ENCODE measurements at places on chromosomes 2 and 18. TPM values are rescaled to one million over a fixed set of nuclear protein-coding genes. Genes with fewer than 3 reads are reported as not detected.

Gene SKOR2
- total RNA-seq: not detected

Gene WDR54
- 2.3 TPM for total RNA-seq

GRCh38 chr2:200964498-200964897 is 1.0 kb upstream of the ORC2 start:
- no peak for DNase-seq
- peak overlapping the region; percentile 91 for H3K27ac ChIP-seq
- no peaks in the 10 kb centered on the region for H3K36me3 ChIP-seq
- no peaks in the 10 kb centered on the region for H3K27me3 ChIP-seq
- peaks cover 53% of the 10 kb centered on the region for H3K4me1 ChIP-seq

GRCh38 chr2:37325625-37326071 is 1.0 kb upstream of the PRKD3 start:
- no peaks in the 10 kb centered on the region for H3K36me3 ChIP-seq
- H3K4me3 ChIP-seq: peak overlapping the region; percentile 71
- peaks cover 11% of the 10 kb centered on the region for H3K4me1 ChIP-seq
- DNase-seq: no peak

GRCh38 chr2:55590810-55591440 is 26.5 kb downstream of the PPP4R3B start:
- no peak for DNase-seq
- no peaks in the 10 kb centered on the region for H3K27me3 ChIP-seq
- H3K27ac ChIP-seq: no peak overlapping the region
- no peak overlapping the region for H3K4me3 ChIP-seq
- H3K4me1 ChIP-seq: peaks cover 25% of the 10 kb centered on the region
- peaks cover 8% of the 10 kb centered on the region for H3K36me3 ChIP-seq

DNA sequence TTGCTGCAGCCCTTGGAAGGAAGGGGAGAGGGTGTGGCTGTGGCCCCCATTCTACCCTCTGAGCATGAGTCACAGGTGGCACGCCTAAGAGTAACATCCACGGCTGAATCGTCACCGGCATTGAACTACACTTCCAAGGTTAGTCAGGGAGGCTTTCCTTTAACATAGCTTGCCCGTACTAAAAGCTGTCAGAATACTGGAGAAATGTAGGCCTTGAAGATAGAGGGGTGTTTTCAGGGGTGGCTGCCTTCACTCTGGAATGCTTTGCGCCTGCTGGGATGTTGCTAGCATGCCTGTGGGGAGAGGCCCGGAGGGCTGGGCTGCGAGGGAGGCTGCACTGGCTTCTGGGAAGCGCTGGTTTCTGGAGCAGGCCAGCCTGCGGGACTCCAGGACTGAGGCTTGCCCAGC is 333.7 kb downstream of the AGAP1 start:
- H3K27ac ChIP-seq: no peak overlapping the region
- H3K4me3 ChIP-seq: no peak overlapping the region
- no peaks in the 10 kb centered on the region for H3K36me3 ChIP-seq
- no peaks in the 10 kb centered on the region for H3K4me1 ChIP-seq
- DNase-seq: no peak
- no peaks in the 10 kb centered on the region for H3K27me3 ChIP-seq

GRCh38 chr2:233228376-233228775 is 23.1 kb upstream of the ATG16L1 start:
- no peaks in the 10 kb centered on the region for H3K27me3 ChIP-seq
- DNase-seq: no peak
- H3K27ac ChIP-seq: no peak overlapping the region
- H3K4me1 ChIP-seq: no peaks in the 10 kb centered on the region

GRCh38 chr18:13392029-13392750 is 173.6 kb downstream of the LDLRAD4 start:
- no peak overlapping the region for H3K4me3 ChIP-seq
- H3K27ac ChIP-seq: no peak overlapping the region
- no peak for DNase-seq
- no peaks in the 10 kb centered on the region for H3K27me3 ChIP-seq
- H3K36me3 ChIP-seq: no peaks in the 10 kb centered on the region

- no peak for DNase-seq
- H3K36me3 ChIP-seq: no peaks in the 10 kb centered on the region
- H3K4me3 ChIP-seq: no peak overlapping the region
- peaks cover 11% of the 10 kb centered on the region for H3K4me1 ChIP-seq
Observed at GRCh38 chr18:32300914-32301313, 111.1 kb downstream of the MEP1B start.

Measured in heart right ventricle (tissue), 16 donors.